Fibroblast of gingiva (primary cell): ENCODE measurements at places on chromosomes 7 and 10.

- no peak for DNase-seq
Observed at GRCh38 chr7:52120912-52121311, 804.3 kb upstream of the COBL start.

DNA sequence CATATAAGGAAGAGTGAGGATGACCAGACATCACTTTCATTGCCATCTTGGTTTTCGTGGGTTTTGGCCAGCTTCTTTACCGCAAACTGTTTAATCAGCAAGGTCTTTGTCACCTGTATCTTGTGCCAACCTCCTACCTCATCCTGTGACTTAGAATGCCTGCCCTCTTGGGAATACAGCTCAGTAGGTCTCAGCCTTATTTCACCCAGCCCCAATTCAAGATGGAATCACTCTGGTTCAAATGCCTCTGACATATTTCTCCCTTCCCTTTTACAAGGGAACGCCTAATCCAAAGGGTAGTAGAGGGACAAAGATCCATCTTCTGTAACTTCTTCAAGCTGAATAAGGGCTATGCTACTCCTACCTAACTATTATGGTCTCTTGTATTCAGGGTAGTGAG is 4.7 kb upstream of the ERCC6 start:
- DNase-seq = no peak

- no peak for DNase-seq
Observed at GRCh38 chr7:2722591-2722990, 34.6 kb downstream of the AMZ1 start.

DNA sequence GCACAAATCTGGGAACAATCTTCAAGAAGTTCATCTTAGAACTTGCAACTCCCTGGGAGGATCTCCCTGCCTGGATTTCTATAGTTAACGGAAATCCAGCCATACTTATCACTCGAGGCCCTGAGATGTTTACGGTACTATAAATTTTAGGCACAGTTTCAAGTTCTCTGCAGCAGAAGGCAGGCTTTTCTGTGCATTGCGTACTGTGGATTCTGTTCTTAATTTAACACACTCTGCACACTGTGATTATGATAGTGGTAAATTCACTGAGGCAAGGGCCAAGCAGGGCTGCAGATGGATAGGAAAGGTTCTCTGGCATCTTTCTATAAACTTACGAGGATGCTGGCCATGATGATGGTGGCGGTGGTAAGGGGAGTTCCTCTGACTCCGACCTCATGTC is 10.6 kb downstream of the INHBA start:
- DNase-seq = no peak

DNA sequence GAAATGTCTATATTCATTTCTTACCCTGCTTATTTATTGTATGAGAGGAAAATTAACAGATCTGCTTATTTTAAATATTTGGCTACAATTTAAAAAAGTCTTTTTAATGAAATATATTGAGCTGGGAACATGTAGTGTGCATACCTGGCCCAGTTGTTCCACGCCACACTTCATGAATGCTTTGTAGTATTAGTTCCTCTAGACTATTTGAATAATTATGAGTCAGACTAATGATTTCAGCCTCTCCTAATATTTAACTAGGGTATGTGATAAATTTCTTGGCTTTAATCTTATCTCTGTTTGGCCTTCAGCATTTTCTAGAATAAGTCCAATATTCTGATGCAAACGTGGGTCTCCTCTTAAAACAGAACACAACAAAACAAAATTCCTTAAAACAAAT is 226.6 kb downstream of the CREB5 start:
- DNase-seq = no peak

- peak; percentile 76 for DNase-seq
Observed at GRCh38 chr10:91271886-91272285, 51.4 kb downstream of the PCGF5 start.

GRCh38 chr7:100705753-100706671 is at the start of gene POP7:
TSS of gene POP7 (plus strand) at chr7:100706121. CDS start at chr7:100706831, 710 bp downstream.
- DNase-seq = peak; percentile 97

GRCh38 chr10:71657604-71658466 is 61.7 kb downstream of the C10orf105 start:
- DNase-seq = no peak

- peak; percentile 31 for DNase-seq
Observed at GRCh38 chr10:107546284-107546683, 381.8 kb upstream of the SORCS1 start.

DNA sequence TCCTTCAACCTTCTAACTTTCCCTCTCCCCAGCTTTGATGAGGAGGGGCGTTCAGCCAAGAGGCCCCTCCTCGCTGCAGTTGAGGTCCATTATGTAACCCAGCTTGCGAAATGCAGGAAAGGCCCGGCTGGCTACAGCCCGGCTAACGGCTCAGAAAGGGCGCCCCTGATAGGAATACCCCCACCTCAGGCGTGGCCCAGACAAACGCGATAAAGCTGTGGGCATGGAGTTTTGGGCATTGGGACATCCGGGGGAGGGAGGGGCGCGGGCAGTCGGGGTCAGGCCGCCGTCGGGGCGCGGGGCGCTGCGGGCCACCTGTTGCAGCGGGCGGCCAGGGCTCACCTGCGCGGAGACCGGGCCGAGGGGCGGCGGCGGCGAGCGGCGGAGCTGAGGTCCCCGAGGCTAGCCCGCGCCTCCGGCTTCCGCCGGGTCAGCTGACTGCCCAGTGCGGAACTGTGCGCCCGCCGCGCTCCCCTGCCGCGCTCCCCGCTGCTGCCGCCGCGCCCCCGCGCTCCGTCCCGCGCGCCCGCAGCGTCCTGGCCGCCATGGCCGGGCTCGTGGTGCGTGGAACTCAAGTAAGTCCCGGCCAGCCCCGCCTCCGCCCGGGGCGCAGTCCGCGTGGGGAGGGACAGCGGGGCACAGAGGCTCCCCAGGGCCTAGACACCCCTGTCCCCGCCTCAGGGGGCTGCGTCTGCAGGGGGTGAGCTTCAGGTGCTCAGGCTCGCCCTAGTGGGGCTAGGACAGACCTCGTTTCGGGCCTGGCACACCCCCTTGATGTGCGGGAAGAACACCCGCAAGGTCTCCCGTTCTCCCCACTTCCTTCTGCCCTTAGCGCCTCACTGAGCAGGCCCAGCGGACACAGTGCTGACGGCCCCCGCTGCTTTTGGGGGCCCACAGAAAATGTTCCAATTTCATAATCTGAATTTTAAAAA is at the start of gene LRMDA:
Gene LRMDA (plus strand): TSS at position 445 of the 932 bp plus-strand sequence.
- no peak for DNase-seq

GRCh38 chr7:25066253-25066652 is 58.8 kb downstream of the CYCS start:
- no peak for DNase-seq

- DNase-seq = no peak
Observed at GRCh38 chr10:13969118-13969791, 361.5 kb downstream of the FRMD4A start.

- DNase-seq = no peak
Observed at GRCh38 chr7:4048336-4048735, 633.8 kb upstream of the FOXK1 start.

DNA sequence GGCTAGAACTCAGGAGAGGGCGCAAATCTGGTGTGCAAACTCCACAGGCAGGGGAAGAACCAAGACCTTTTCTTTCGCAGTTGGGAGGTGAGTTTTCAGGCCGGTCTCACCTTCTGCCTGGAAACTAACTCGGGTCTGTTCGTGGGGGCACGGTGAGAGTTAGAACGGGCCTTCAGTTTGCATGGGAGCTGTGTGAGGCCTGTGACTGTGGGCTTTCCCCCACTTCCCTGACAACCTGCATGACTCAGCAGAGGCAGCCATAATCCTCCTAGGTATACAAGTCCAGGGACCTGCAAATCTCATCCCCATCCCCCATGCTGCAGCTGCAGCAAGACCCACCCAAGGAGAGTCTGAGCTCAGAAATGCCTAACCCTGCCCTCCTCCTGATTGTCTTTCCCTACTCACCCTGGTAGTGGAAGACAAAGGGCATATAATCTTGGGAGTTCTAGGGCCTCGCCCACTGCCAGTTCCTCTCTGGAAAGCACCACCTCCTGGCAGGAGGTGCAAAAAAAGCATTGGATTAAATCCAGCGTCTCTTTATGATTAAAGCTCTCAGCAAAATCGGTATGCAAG is 194.9 kb upstream of the ETV1 start:
- DNase-seq = no peak

- peak; percentile 59 for DNase-seq
Observed at GRCh38 chr7:27196287-27196767, 3.6 kb downstream of the HOXA13 start.

DNA sequence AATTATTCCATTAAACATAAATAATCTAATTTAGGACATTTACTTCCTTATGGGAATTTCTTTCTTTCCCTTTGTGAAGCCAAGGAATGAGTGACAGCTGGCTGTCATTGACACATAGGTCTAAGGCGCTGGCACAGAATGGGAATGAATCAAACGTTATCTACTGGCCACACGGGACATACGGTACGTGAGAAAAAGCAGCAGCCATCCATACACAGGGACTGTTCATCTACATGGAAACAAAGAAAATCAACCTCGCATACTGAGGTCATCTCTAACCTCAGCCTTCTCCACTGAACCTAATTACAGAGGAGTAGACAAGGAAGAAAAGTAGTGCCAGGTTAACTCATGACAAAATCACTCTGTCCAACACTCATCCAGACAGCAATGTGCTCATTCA is 126.3 kb upstream of the PTN start:
- DNase-seq = no peak

GRCh38 chr10:117718986-117719920 is 176.7 kb downstream of the EMX2 start:
- DNase-seq = no peak

GRCh38 chr7:136023134-136023869 is 46.1 kb upstream of the MTPN start:
- no peak for DNase-seq

- DNase-seq = peak; percentile 27
Observed at GRCh38 chr10:99370993-99371392, 41.8 kb downstream of the CNNM1 start.

DNA sequence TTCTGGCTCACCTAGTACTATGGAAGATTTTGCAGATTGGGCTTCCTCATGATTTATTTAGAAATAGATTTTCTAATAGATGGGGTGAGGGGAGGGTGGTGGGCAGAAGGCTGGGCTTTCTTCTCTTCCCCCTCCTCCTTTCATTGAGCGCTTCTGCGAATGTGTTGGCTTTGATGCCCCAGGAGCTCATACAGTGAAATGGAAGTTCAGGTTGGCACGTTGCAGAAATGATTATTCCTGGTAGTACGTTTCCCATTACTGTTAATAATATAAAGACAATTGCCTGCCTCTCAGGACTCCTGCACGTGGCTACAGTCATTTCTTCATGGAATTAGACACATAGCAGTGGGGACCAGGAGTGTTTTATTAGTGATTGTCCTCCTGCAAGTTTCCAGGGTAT is 39.8 kb downstream of the TCF7L2 start:
- no peak for DNase-seq
